ENCODE measurements at places on chromosomes 2 and 18.
A peak's percentile ranks its signal among the peaks of the same experiment; 100 is the strongest.

- no peak for DNase-seq
Measured at GRCh38 chr2:239054921-239055320, 207.0 kb downstream of the TWIST2 start.

GRCh38 chr18:63949068-63949737, at the start of gene HMSD:
Gene HMSD (plus strand): TSS chr18:63949301. CDS start chr18:63953456, 4,155 bp downstream.
- DNase-seq = peak; percentile 73

- no peak for DNase-seq
Measured at GRCh38 chr2:24816884-24817283, 23.7 kb downstream of the CENPO start.

DNA sequence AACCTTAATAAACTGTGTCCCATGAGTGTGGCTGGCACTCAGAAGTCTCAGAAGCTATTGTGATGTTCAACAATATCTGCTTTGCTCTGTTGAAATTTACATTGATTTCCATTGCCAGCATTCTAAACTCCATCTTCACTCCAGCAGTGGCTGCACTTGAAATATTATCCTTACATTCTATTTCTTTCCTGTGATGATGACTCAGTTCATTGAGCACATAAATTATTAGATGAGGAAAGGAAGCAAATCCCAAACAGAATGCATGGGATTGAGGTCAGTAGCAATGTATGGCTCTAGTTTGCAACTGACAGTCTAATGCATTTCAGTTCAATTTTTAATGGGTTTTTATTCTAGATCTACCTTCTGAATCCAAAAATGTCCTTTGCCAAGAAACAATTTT, 92.4 kb upstream of the TTN start:
- DNase-seq = no peak

- no peak for DNase-seq
Measured at GRCh38 chr2:45001869-45002385, 7.3 kb downstream of the SIX2 start.

DNA sequence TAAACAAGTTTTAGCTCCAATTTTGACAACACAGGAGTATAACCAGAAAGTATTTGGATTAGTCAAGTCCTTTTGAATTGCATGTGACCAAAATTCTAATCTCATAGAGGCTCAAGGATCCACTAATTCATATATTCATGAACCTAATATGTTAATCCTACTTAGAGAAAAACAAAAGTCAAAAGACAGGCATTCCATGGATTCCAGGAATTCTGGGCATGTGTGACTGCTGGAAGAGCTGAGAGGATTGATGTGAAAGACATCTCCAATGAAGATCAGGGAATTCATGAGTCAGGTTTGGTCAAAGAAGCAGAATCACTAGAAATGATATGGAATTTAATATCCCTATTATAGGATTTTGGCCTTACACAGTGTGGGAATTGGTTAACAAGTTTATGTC, 1494.6 kb upstream of the DDX18 start:
- no peak for DNase-seq

GRCh38 chr2:121791801-121792221, 36.4 kb downstream of the TSN start:
- no peak for DNase-seq

DNA sequence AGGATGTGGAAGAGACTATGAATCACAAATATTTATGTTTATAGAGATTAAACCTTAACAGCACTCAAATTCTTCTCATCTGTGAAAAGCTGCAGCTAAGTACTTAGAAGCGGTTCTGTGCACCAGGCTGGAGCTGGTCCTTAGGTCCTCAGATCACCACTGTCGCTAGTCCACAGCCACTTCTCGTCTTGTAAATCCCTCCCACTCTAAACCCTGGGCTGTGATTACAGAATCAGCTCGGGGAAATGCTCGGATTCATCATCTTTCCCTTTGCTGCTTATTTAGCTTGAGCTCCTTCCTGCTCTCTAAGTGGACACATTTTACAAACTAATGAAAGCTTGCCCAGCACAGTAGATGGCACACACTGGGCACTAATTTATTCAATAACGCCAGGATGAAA, 61.7 kb downstream of the RNF152 start:
- no peak for DNase-seq

DNA sequence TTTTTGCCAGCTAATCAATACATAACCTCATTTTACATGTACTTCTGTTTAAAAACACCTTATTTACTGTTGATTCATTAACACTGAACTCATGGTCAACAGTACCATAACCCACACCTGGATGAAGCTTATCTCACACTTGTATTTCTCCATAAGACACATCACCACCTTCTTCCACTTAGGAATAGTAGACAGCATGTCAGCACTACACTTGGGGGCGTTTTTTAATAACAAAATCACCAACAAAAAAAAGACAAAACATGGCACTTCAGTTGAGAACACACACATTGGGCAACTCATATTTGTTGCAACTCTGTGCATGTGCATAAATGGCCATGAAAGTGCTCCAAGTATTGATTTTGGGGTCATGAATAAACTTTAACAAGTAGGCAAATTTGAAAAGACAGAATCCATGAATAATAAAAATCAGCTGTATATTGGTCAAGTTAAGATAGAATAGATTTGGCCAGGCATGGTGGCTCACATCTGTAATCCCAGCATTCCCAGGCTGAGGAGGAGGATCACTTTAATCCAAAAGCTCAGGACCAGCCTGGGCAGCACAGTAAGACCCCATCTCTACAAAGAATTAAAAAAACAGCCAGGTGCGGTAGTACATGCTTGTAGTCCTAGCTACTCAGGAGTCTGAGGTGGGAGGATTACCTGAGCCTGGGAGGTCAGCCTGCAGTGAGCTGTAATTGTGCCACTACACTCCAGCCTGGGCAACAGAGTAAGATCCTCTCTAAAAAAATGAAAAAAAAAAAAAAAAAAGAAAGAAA, 84.4 kb upstream of the SRD5A2 start:
- DNase-seq = no peak

- peak; percentile 90 for DNase-seq
Measured at GRCh38 chr18:57434536-57435494, at the start of gene ONECUT2. Gene ONECUT2 (plus strand): TSS chr18:57435374. CDS start chr18:57435717, 343 bp downstream.

DNA sequence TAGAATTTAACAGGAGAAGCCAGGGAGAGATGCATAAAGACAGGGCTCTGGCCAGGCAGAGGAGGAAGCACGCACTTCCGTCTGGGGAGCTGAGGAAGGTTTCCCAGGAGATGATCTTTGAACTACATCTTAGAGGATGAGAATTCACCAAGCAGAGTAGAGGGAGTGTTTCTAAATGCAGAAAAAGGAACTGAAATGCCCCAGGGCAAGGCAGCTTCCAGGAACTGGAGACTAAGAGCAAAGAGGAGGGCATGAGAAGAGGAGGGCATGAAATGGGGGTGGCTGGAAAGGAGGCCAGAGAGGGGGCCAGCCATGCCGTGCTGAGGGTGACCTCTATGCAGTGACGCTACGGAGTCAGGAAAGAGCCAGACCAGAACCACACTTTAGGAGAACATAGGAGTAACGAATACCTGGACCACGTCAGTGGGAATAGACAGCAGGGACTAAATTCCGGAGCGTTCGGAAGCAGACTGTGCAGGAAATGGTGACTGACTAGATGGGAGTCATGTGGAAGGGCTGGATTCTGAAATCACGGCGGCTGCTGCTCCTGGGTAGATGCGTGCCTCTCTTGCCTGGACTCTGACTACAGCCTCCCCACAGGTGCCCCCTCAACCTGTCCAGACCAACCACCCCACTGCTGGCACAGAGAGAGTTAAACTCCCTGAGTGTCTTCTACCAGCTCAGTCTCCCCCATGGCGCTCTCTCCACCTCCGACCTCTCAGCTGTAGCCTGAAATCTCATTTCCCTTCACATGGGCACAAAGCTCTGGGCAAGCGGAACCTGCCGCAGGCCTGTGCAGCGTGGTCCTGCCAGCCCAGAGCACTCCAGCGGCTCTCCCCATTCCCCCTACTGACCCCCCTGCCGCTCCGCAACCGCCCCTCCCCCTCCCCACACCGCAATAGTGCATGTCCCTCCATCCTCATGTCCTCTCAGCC, 87.0 kb upstream of the RTN4 start:
- DNase-seq = peak; percentile 64

DNA sequence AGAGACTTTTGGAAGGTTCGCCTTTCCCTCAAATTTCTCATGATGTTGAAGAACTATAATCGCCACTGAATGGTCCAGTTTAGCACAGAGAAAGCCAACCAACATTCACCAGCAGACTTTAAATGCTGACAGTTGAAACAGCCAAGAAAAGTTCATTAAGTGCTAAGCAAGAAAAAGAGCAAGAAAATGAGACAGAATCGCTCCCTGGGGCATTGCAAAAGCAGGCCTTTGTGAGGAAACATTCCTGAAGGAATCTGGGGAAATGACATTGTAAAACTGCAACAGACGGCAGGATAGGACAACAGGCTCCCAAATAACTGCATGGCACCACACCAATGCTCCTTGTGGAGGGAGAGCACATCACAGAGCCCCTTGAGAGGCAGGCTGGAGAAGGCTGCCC, 269.3 kb upstream of the ID2 start:
- no peak for DNase-seq

DNA sequence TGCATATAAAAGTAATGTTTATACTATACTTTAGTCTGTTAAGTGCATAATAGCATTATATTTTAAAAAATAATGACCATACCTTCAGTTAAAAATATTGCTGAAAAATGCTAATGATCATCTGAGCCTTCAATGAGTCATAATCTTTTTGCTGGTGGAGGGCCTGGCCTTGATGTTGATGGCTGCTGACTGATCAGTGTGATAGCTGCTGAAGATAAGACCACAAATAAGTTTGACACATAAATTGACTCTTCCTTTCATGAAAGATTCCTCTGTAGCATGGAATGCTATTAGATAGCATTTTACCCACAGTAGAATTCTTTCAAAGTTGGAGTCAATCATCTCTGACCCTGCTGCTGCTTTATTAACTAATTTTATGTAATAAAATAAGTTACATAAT, 128.4 kb upstream of the CCDC85A start:
- no peak for DNase-seq

DNA sequence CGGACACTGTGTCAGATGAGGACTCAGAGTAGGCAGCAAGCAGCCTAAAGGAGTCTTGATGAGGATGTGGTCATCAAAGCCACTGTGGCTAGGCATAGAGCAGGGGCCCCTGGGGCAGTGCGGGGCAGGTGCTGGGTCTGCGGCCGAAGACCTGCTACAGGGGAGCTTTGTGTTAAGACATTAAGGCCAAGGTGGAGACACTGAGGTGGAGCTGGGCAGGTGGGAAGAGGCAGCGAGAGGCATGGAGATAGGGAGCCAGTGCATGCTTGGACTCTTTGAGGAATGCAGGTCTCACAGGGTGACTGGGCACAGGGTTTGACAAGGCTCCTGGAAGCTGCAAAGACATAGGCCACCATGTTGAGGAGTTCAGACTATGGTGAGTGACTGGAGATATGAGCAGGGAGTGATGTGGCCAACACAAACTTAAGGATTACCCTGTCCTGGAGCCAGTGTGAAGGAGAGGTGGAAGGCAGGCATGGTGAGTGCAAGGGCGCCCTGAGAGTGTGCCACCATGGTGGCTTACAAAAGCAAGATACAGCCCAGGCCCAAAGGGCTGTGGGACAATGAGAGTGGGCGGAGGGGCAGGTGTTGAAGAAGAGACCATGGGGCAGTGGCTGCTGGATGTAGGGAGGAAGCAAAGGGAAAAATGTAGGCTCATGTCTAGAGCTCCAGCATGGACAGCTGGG, 450.9 kb upstream of the HS6ST1 start:
- no peak for DNase-seq

DNA sequence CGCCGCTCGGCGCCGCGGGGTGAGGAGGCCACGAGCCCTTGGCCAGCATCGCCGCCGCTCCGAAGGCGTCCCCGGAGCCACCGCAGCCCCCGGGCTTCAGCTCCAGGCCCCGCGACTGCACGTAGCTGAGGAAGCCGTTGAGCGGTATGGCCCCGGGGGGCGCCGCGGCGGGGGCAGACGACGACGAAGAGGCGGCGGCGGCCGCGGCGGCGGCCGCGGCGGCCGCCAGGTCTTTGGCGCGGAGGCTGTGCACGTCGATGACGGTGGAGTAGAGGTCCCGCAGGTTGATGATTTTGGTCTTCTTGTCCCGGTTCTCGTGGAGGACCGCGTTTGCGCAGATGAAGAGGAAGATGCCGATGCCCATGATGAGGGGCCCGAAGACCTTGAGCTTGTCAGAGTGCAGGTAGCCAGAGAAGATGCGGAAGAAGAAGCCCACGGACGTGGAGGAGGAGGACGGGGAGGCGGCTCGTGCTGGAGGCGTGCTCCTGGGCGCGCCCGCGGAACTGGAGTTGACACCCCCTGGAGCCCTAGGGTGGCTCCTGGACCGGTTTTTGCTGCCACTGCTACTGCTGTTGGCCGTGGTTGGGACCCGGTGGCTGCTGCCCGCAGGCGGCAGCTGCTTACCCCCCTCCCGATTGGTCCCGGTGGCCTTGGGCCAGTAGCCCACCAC, 4.0 kb downstream of the TMEM200C start:
- DNase-seq = no peak

- DNase-seq = no peak
Measured at GRCh38 chr2:109607766-109608165, 6.0 kb downstream of the SEPTIN10 start.

GRCh38 chr18:52582516-52582915, 242.5 kb downstream of the DCC start:
- DNase-seq = no peak

- DNase-seq = no peak
Measured at GRCh38 chr2:160194351-160194750, 5.7 kb downstream of the ITGB6 start.

GRCh38 chr2:123953846-123954245, 71.2 kb upstream of the CNTNAP5 start:
- no peak for DNase-seq

DNA sequence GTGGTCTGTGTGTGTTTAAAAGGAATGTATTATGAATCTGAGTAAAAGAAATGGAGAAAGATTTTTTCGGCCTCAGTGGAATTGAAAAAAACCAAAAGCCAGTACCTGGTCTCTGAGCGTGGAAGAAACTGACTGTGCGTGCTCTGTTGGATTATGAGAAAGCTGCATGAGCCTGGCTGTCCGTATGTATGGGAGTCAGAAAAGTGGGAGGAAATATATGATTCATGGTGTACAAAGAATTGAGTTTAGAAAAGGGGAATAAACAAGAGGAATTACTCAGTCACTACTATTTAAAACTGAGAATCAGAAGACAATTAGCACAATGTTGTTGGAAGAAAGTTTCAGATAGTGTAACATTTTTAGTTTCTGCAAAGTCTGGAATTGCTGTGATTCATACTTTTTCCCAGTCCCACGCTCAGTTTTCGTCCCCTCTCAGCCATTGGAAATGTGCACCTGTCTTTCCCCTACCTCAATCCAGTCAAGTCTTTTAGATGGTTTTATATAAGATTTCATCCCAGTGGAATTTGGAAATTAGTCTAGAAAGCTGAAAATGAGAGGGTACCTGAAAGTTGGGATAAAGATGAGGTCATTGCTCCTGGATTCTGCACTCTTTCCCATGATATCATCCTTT, 66.4 kb upstream of the CHMP1B start:
- DNase-seq = no peak

GRCh38 chr2:27736031-27736889, 35.3 kb upstream of the MRPL33 start:
- no peak for DNase-seq

GRCh38 chr2:112658301-112658700, 12.6 kb downstream of the SLC20A1 start:
- no peak for DNase-seq

GRCh38 chr2:175840256-175840655, 161.8 kb downstream of the LNPK start:
- no peak for DNase-seq

All from left colon (tissue), 2 donors.